ENCODE measurements at places on chromosomes 5 and 9.

- DNase-seq = no peak
Measured at GRCh38 chr9:122115176-122116035, 22.3 kb upstream of the TTLL11 start.

DNA sequence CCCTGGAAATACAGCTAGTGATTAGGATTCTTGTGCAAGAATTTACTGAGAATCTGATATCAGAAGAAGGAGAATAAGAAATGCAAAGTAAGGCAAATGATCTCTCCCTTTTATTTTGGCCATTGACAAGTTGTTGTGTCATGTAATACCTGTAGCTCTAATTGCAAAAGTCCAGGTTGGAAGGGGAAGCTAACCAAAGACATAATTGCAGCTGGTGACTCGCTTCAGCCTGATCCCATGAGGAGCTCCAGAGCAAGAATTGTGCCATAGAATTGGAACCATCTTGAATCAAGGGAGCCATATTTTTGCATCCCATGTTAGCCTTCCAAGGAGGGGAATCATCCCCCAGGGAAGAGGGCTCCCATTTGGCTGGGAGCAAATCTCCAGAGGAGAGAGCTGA is 149.6 kb upstream of the MOCS2 start:
- DNase-seq = no peak

DNA sequence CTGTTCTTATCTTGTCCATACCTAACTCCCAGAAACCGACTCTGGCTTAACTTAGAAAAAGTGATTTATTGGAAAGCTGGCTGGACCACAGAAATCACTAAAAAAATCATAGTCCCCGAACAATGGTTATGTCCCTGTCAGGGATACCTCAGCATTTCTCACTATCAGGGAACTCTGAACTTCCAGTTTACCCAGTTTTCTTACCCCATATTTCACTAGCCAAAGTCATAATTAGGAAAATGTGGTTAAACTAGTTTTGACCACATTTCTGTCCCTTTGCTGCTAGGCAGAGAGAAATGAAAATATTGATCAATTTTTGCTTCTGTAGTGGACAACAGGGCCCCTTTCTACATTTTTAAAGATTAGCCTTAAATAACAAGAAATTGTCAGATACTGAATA is 38.2 kb downstream of the ST8SIA4 start:
- DNase-seq = no peak

DNA sequence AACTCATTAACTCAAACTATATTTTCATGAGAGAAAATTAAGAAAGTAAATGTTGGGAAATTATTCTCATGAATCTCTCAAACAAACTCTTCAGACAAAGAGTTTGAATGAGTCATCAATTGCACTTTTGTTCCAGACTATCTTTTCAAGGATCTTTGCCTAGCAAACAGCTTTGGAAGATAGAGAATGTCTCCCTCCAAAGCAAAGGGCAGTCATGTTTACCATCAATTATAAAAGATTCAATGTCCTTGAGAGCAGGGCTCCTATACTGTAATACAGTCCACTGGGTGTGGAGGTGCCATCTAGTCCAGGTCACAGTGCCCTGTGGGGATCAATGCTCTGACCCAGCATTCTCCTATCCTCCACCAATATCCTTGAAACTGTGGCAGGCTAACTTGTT is 1429.3 kb downstream of the EFNA5 start:
- DNase-seq = no peak

GRCh38 chr5:108670591-108671289 is 77.0 kb upstream of the FER start:
- DNase-seq = no peak

GRCh38 chr9:98778711-98779530 is 17.4 kb downstream of the ANKS6 start:
- no peak for DNase-seq
